ENCODE measurements at places on chromosomes 2 and 18.

- DNase-seq, result no peak
Observed at GRCh38 chr2:109372614-109373013, 241.2 kb downstream of the SEPTIN10 start.

- no peak for DNase-seq
Observed at GRCh38 chr2:176147800-176148496, 3.4 kb upstream of the HOXD4 start.

GRCh38 chr18:21451851-21452250 is 148.7 kb downstream of the ESCO1 start:
- no peak for DNase-seq

DNA sequence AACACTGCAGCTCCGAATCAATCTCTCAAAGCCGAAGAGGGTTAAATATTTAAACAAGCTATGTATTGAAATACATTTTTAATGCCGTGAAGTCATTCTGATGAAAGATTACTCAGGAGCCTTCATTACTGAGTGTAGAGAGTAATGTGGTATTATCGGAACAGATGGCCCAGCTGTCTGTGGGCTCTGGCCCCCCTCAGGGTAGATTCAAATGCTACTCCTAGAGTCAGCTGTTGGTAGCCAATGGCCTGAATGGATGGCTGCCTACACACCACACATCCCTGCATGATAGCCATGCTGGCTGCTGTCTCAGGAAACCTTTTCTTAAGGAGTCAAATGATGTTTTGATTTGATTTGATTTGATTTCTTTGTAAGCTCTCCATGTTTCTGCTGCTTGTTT is 732.3 kb upstream of the CELF4 start:
- no peak for DNase-seq

DNA sequence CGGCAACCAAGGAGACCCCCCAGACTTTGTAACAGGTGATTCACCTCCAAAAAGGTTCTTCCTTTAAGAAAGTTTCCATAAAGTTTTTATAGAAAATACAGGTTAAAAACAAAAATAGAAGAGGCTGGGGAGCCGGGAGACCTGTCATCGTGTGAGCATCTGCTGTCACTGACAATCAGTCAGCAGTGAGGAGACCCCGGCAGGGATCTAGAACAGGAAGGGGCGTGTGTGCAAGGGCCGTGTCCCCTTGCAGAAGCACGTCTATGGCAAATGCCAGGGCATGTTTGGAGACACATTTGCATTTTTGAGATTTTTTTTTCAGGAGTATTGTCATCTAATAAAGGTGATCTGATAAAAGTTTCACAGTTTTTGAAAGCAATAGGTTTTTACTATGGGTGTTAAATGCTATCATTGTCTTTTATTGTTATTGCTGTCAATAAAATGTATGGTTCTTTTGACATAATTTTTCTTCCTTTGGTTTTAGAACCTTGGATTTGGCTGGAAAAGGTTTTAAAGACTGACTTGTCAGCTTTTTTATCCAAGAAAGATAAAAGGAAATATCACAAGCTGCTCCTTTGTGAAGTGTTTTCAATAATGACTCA is 52.1 kb downstream of the MTCL1 start:
- DNase-seq, result no peak
